ENCODE measurements at places on chromosomes 7 and 10. TPM values are rescaled to one million over a fixed set of nuclear protein-coding genes. Genes with fewer than 3 reads are reported as not detected.

- no peak for DNase-seq
These were observed 209.6 kb upstream of the VWC2 start for GRCh38 chr7:49563693-49564378.

GRCh38 chr10:13970957-13971353, 359.8 kb downstream of the FRMD4A start:
- no peak for DNase-seq

DNA sequence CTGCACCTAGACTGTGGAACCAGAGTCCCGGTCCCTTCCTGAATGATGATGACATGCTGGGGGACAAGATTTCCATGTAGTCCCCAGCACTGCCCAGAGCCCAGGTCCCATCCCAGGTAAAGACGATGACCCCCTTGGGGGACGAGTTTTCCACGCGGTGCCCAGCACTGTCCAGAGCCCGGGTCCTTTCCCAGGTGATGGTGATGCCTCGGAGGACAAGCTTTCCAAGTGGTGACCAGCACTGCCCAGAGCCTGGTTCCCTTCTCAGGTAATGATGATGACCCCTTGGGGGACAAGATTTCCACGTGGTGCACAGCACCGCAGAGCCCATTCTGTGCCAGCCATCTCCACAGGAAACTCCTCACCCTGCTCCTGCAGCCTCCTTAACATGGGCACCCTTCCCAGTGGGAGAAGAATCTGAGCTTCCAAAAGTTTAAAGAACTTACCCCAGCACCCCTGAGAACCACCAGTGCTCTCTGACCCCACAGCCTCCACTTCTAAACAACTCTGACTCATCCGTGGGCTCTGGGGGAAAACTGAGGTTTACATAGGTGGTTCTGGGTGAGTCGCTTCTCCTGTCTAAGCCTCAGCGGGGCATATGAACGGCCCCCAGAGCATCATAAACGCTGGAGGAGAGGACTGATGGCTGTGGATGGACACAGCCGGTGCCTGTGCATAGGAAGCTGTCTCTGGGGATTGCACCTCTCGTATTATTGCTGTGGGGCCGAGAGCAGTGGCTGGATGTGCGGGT, 233.2 kb downstream of the TCERG1L start:
- DNase-seq, result no peak

GRCh38 chr10:37222046-37222445, 96.6 kb downstream of the ANKRD30A start:
- DNase-seq, result no peak

The RNF32 gene
- 1.8 TPM for total RNA-seq

- no peak for DNase-seq
These were observed 2.9 kb downstream of the ANKRD1 start for GRCh38 chr10:90917968-90918318.

DNA sequence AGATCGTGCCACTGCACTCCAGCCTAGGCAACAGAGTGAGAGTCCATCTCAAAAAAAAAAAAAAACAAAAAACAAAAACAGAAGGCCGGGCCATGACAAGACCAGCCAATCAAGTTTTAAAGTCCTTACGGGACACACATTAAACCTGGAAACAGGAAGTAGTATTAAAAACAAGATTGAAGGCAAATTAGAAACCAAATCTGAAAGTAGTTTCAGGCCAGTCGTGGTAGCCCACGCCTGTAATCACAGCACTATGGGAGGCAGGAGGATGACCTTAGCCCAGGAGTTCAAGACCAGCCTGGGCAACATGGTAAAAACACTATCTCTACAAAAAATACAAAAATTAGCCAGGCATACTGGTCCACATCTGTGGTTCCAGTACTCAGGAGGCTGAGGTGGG, 18.1 kb downstream of the PSAP start:
- DNase-seq, result no peak

- DNase-seq, result no peak
These were observed 75.6 kb upstream of the SMNDC1 start for GRCh38 chr10:110380293-110380692.

DNA sequence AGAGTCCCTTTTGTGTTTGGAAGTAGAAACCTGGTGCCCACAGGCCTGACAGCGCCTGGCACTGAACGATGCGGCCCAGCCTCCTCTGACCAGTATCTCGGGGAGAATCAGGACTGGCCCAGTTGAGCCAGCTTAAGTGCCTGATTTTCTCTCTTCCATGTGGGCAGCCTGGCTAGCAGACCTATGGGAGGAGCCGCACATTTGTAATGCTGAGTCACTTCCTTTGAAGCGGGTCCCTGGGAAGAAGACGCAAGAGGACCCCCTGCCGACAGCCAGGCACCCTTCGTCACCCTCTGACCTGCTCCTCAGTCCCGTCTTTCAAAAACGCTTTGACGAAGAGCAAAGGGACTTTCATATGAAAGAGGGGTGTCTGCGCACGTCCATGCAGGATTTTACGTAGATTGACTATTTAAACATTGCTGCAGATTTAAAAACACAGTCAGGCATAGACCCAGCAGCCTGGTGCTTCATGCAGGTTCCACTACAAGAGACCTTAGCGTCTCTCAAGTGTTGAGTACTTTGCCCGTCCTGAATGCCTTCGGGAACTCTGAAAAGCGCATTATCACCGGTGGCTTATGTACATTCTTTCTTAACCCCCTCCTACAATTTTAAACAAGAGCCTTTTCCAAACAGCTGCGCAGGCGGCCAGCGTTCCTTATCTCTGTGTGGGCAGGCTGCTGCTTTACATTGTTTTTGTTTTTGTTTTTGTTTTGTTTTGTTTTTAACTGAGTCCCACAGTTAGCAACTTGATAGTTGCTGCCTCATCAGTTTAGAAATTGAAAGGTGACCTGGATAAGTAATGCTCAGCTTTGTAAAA, 36.5 kb upstream of the AP5Z1 start:
- peak; percentile 90 for DNase-seq

DNA sequence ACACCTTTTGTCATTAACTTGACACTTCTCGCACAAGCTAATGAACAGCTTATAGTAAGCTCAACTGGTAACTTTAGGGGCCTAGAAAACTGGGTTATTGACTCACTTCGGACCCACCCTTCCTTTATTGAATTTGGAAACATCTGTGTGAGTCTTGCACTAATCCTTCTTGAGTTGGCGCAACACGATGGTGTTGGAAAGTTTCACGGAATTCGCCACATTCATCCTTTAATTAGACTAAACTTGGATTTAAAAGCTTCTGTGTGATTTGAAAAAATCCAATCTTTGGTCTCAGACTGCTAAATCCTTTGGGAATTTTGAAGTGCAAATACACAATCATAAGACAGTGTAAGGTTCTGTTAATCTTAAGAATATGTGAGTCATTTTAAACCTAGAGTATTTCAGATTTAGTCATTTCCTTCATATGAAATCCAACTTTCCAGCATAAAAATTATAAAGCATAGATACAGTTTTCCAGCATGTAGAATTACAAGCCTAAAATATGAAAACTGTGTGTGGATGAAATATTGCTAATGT, 15.1 kb downstream of the FZD8 start:
- DNase-seq, result no peak

GRCh38 chr10:93224005-93224779, 150.5 kb downstream of the CYP26A1 start:
- DNase-seq, result no peak

DNA sequence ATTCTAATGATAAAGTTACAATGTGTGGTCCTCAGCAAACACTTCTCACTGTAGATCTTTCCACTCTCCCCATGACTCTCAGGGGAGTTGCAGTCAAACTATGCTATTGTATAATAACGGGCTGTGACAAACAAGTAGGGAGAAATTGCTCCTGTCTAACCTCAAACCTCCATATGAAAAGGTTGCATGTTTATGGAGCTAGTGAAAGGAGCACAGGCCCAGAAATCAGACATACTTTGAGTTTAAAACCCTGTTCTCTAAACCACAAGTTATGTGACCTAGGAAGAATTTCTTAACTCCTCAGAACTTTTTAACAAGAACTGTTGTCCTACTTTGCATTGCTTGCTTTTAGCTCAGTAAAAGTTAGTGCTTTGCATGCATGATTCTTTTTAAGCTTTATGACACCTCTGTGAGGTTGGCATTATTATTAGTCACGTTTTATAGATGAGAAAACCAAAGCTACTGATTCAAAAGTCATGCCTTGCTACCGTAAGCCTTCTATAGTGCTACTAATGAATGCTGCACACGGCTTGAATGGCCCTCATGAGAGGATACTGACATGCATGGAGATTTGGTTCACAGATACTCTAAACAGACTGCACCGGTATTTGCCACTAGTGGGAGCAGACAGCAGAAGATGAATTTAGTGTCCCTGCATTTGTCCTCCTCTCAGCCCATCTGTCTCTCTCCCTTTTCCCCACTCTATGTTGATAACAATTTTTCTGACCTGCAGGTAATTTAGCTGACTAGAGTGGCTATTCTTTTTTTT, 129.5 kb upstream of the PCGF5 start:
- no peak for DNase-seq

DNA sequence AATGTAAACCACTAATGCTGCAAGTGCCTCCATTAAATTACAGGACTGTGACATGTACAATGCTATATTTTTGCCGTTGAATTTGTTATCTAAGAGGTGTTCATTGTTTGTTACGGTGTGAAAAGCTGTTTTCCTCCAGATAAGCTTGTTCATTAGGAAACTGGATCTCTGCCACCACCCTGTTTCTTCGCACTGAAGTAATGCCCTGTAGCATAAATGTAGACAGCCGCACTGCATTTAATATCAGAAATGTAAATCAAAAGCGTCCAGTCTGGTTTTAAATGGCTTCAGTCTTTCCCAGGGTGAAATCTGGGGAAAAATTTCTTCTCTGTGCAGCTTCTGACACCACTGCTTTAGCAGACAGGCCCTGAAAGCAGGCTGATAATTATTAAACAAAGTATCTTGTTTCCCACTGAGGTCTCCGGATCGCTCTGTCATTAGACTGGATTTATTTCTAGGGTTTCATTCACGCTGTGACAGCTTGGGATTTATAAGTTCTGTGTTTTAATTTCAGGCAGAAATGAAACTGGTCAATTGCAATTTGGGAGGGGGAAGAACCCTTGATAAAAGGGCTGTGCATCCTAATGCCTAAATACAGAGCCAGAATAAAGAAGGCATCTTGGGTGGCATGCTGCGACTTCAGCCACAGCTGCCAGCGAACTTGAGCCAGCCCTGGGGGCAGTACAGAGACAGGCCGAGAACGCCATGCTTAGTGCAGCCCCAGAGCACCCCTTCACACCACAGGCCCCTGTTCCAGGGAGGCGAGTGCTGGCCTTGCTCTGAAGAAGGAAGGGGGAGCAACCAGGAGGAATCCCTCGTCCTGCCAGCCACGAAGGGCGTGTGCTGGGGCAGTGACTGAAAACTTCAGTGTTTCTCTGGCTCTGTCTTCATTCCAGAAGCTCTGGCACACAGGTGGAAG, 547.7 kb upstream of the GALNT17 start:
- DNase-seq, result no peak

DNA sequence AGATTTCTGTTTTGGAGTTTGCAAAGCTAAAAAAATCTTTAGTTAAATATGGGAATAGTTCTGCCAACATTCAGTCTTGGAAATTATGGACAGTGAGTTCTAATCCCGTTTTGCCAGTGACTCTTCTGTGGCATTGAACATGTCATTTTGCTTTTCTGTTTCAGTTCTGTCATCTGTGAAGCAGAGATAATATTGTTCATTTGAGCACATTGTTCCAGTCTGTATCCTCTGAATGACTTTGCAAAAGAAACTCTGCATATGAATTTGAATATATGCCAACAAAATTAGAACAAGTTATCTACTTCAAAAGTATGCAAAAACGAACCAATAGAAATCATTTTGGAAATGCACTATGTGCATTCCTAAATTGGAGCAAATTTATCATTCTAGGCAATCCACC, 746.0 kb upstream of the POT1 start:
- no peak for DNase-seq

GRCh38 chr7:45197461-45197860, 39.9 kb downstream of the RAMP3 start:
- DNase-seq, result no peak

DNA sequence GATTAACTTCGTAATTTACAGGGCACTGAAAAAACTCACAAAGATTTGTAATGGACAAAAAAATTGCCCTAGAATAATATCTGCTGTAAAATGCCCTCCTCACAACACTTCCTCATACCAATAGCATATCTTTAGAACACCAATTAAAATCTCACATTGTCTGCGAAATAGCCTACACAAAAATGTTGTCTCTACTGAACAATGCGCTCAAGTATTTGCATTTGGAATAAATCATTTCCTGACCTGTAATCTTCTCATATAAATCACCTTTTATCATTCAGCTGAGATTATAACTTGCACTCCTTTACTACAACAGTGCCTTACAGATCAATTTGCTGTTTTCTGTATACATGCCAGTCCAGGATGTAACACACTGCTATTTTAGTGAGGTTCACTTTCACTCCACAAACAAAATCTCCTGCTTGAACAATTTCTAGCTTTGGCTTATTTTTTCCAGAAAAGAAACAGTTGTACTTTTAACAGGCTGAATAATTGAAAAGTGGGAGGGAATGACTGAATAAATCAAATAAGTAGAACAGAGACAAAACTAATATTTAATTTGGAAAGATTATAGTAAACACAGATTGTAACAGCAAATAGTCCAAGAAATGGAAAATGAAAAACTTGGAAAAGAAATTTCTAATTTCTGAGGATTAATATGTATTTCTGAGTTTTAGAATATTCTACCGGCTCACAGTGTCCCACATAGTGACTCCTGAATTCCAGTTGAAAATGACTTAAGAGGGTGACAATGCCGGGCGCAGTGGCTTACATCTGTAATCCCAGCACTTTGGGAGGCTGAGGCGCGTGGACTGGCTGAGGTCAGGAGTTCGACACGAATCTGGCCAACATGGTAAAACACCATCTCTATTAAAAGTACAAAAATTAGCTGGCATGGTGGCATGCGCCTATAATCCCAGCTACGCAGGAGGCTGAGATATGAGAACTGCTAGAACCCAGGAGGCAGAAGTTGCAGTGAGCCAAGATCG, 30.6 kb downstream of the JMJD1C start:
- no peak for DNase-seq

GRCh38 chr10:67697724-67698131, 1.7 kb upstream of the CTNNA3 start:
- no peak for DNase-seq

The TAS2R5 gene
- not detected for total RNA-seq

- no peak for DNase-seq
These were observed 14.8 kb downstream of the NACAD start for GRCh38 chr7:45073786-45074527.

DNA sequence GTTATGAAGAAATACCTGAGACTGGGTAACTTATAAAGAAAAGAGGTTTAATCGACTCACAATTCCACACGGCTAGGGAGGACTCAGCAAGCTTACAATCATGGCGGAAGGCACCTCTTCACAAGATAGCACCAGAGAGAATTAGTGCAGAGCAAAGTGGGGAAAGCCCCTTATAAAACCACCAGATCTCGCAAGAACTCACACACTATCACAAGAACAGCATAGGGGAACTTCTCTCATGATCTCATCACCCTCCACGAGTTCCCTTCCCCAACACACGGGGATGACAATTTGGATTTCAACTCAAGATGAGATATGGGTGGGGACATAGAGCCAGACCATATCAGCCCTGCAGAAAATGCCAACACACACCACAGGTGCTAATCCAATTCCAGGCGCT, 218.7 kb downstream of the PARD3 start:
- DNase-seq, result no peak

- DNase-seq, result no peak
These were observed 33.0 kb downstream of the EN2 start for GRCh38 chr7:155490697-155491628.

The TMEM229A gene
- not detected for total RNA-seq

Measured in MG63 (cell line).